ENCODE measurements at places on chromosomes 5 and 9.

DNA sequence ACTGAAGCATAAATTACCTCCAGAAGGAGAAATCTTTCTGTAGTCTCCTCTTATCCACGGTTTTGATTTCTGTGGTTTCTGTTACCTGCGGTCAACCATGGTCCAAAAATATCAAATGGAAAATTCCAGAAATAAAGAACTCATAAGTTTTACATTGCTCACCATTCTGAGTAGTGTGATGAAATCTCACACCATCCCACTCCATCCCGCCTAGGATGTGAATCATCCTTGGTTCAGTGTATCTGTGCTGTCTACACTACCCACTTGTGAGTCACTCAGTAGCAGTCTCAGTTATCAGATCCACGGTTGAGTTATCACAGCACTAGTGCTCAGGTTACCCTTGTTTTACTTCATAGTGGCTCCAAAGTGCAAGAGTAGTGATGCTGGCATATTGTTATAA, 371.2 kb downstream of the NFIB start:
- DNase-seq: no peak

GRCh38 chr5:170846416-170846815, 15.4 kb upstream of the RANBP17 start:
- no peak for DNase-seq

DNA sequence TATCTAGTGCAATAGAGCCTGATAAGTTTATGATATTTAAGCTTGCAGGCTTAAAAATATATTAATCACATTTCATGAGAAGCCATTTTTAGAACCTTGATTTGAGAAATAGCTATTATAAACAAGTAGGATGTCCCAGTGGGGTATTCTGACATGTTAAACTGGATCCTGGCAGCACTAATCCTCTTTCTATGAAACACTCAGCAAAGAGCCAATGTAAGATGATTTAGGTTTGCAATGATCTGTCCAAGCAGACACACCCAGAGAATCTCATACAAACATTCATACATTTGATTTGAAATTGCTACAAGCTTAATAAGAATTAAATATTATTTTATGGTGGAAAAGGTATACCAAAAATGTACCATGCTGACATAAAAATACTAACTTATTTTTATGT, 86.5 kb downstream of the ERP44 start:
- DNase-seq: no peak

DNA sequence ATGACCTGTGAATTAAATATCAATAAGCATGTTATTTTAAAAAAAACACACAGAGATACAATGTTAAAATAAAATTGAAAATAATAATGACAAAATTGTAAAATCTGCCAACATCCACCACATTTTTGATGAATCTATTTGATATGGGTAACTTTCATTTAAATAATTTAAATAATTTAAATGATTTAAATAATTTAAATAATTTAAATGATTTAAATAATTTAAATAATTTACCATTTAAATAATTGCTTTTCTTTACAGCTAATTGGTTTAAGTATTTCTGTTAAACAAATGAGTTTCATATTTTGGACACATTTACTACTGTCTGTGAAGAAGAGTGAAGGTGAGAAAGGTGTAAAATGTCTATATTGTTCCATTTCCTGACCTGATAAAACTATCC, 22.1 kb upstream of the GABRA6 start:
- no peak for DNase-seq

GRCh38 chr5:83472213-83472507, 616 bp downstream of the VCAN start:
- no peak for DNase-seq

DNA sequence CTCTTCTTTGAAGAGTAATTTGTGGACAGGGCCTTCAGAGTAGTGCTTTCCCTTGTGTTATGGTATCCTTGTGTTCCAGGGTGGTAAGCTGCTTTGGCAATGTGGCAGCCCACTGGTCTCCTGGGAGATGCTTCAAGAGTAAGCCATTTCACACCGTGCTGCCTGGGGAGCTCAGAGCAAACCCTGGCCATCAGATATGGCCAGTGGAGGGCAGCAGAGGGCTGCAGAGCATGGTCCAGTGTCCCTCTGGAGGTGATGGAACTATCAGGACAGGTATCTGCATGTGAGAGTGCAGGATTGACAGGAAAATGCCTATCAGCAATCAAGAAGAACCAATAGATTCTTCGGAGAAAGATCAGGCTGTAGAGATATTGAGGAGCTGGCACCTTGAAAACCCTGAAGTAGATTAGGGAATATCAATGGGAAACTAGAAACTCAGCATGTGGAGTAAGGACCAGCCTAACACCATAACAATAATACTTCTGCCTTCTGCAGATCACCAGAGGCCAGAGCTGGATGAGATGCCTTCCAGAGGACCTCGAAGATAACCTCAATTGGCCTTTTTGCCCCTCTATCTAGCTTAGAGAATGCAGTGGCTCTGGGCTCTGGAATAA, 90.8 kb downstream of the PLPPR1 start:
- DNase-seq: no peak

DNA sequence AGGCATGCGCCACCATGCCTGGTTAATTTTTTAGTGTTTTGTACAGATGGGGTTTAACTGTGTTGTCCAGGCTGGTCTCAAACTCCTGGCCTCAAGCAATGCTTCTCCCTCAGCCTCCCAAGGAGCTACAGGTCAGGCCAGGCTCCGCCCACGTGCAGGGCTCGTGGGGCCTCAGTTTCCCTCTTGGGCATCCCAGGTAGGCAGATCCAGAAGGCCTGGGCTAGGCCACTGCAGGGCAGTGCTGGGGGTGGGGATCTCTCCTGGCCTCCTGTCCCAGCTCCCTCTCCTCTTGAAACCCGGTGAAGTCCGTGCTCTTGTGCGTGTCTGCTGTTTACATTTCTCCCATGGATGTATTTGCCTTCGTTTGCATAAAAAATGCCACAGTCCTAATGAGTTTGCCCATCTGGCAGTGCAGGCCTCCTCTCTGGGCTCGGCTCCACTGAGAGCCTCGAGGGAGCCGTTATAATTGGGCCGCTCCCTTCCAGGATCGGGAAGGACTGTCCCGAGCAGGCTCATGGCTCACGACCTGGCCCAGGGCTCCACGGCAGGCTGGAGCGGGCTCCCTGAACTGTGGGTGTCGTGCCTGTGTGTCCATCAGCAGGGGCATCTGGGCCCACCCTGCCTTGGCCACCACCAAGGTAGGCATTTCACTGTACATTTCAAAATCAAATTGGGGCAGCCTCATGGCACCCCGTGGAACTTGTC, 52.6 kb upstream of the RUFY1 start:
- no peak for DNase-seq

DNA sequence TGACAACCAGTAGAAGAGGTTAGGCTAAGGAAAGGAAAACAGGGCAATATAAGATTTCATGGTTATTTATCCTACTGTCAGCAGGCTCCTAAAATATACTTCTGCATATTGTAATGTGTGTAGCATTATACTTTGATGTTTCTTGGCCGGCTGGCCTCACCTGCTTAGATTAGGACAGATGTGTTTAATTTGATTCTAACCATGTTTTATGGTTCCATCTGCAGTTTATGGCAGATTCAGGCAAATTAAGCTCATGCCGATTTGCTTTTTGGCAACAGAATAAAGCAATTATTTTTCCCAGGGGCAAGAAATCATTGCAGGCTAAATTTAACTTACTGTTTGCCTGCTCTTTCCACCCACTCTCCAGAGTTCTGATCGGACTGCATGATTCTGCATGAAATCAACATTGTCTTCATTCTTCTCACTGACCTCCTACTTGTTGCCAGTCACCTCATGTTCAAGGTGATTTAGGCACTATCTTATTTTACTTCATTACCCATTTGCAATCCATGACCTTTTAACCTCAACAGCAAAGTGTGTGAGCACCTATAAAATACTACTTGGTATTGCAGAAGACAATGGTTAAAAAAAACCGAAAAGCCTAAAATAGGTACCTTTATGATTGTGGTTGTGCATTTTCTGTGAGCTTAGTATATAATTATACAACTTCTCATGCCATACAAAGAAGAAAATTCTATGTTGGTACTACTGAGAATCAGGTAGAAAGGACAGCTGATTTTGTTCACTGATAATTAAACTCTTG, 125.2 kb downstream of the EDIL3 start:
- no peak for DNase-seq

- DNase-seq: no peak
These were observed 495.4 kb downstream of the MAT2B start for GRCh38 chr5:164000819-164001218.

DNA sequence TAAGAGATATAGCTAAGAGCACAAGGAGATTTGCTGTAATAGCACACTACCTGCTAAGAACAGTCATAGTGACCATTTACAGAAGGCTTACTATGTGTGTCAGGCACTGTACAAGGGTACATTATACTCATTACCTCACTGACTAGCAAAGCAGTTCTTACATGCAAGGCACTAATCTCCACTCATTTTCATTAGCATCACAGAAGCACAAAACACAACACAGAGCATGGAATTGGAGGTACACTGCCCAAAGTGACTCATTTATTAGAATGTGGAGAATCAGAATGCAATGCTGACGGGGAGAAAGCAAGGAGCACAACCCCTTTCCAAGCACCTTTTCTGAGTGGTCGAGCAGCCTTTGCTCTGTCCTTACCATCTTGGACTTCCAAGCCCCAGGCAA, 169.7 kb downstream of the ENTREP1 start:
- no peak for DNase-seq

All from activated naive CD4-positive, alpha-beta T cell (primary cell).